ENCODE measurements at places on chromosomes 2 and 18.

GRCh38 chr18:79404567-79404910, 8.8 kb downstream of the NFATC1 start:
- no peak for DNase-seq

DNA sequence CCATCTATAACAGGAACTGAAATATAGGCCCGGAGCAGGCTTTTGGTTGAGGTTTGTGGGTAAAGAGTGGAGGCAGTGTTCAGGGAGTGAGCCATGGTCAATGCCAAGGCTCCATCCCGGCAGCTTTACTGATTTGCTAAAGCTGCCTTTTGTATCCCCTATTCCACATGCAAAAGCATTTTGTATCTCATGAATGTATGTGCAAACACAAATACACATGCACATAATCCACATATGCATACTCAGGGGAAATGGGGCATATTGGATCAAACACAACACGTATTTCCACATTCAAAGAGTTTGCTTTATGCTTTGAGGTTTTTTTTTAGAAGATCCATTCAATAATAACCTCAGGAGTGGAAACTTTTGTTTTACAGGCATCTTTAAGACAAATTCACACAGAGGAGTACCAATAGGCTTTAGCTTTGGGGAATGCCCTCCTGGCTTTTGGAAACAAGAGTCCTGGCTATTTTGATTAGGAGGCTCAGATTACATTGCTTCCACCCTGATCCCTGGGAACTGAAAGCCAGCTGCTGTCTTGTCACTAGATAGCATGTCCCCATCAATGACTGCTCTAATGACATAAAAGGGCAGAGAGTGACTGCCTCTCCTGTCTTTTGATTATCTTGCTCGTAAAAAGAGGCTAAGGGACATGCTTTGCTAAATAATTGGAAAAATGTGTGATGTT, 263.2 kb downstream of the EN1 start:
- DNase-seq: no peak

DNA sequence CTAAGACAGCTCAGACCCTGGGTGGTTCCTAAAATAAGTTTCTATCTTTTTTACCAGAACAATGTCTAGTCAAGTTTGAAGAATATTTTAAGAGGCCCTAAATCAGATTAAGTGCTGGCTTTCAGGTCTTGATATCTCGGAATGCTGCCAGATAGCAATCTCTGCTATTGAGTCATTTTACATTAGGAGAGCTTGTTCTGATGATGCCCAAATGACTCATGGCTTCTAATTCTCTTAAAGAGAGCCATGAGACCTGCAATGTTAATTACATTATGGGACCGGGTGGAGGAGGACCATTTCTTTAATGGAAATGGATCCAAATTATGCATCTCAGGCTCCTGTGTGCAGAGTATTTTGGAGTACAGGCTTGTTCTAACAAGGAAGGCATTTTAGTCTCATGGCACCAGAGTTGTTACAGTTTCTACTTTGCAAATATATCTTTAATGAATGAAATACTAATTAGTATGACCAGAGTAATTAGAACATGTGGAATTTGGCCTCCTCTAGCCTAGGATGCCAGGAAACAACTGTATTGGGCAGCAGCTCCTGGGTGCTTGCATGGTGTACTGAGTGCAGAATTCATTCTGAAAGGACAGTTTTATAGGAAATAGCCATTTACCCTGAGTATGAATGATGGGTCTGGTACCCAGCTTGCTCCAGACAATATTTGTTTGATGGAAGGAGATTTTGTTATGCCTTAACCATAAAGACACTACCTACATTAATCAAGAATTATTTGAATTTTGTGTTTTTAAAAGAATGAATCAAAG, 94.0 kb upstream of the SULT1C3 start:
- no peak for DNase-seq

- no peak for DNase-seq
Measured at GRCh38 chr2:241142063-241142462, 7.2 kb downstream of the PASK start.

- no peak for DNase-seq
Measured at GRCh38 chr2:156666130-156666785, 230.1 kb downstream of the GPD2 start.

GRCh38 chr2:133497270-133497893, 70.9 kb downstream of the NCKAP5 start:
- no peak for DNase-seq

DNA sequence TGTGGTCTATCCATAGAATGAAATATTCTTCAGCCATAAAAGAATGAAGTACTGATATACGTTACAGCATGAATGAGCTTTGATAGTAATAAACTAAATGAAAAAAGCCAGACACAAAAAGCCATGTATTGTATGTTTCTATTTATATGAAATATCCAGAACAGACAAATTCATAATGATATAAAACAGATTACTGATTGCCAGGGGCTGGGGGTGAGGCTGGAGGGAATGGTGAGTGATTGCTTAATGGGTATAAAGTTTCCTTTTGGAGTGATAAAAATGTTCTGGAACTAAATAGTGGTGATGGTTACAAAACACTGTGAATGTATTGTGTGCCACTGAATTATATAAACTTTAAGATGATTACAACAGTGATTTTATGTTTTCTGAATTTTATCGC, 200.5 kb downstream of the MC4R start:
- DNase-seq: no peak

GRCh38 chr18:66571845-66572244, 32.0 kb downstream of the CDH19 start:
- DNase-seq: no peak

DNA sequence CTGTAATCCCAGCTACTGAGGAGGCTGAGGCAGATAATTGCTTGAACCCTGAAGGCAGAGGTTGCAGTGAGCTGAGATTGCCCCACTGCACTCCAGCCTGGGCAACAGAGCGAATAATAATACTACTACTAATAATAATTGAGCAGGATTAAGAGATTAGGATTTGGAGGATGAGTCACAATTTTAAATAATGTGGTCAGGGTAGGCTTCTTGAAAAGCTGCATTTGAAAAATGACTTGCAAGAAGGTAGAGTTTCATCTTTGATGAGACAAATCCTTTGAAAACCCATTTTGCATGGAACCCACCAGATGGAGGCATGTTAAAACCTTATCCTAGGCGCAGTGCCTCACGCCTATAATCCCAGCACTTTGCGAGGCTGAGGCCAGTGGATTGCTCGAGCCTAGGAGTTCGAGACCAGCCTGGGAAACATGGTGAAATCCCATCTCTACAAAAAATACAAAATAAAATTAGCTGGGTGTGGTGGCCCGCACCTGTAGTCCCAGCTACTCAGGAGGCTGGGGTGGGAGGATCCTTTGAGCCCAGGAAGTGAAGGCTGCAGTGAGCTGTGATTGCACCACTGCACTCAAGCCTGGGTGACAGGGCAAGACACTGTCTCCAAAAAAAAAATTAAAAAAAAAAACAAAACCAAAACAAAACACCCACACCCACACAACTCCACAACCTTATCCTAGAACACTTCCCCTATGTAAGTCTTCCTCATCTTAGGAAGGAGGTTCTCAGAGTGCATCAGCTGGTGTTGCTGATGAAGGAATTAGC, 3.3 kb upstream of the ATP8B1 start:
- no peak for DNase-seq

- DNase-seq: no peak
Measured at GRCh38 chr2:37782721-37783371, 111.4 kb upstream of the CDC42EP3 start.
